ENCODE measurements at places on chromosomes 4 and X. TPM values are rescaled to one million over a fixed set of nuclear protein-coding genes. Genes with fewer than 3 reads are reported as not detected.
A peak's percentile ranks its signal among the peaks of the same experiment; 100 is the strongest.

DNA sequence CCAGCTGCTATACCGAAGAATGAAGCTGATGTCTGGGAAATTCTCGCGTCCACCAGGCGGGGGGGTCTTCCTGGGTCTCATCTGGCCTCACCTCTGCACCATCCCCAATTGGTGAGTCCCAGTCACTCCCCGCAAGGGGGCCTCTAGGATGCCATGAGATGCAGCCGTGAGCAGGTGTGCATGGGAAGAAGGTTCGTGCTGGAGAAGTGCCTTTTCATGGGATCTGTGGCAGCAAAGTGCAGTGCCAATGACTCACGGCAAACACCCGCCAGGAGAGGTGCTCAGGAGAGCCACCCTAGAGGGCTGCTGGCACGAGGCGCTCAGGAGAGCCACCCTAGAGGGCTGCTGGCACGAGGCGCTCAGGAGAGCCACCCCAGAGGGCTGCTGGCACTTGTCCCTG is 55.1 kb downstream of the CPZ start:
- peak; percentile 25 for DNase-seq

GRCh38 chr4:32858971-32859370 is 2138.8 kb downstream of the PCDH7 start:
- DNase-seq, result no peak

- DNase-seq, result no peak
Observed at GRCh38 chrX:32269866-32270265, 941.5 kb downstream of the DMD start.

DNA sequence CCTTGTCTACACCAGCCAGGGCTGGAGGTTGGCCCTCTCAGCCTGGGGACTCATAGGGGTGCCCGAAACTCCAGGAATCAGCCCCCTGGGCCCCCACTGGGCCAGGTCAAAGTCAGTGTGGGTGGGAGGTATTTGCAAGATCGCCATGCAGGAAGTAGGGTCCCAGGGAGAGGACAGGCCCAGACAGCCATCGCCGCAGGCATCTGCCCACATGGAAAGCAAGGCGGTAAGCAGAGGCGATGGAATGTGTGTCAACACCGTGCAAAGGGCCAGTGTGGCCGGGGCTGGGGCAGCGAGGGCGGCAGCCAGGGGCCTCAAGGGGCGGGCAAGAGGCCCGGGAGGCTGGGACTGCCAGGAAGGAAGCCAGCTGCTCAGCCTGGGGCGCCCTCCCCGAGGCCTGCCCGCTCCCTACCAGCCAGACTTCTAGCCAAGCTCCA is 19.3 kb upstream of the DUSP9 start:
- peak; percentile 69 for DNase-seq

- no peak for DNase-seq
Observed at GRCh38 chrX:102832661-102833060, 104.4 kb upstream of the RAB40AL start.

DNA sequence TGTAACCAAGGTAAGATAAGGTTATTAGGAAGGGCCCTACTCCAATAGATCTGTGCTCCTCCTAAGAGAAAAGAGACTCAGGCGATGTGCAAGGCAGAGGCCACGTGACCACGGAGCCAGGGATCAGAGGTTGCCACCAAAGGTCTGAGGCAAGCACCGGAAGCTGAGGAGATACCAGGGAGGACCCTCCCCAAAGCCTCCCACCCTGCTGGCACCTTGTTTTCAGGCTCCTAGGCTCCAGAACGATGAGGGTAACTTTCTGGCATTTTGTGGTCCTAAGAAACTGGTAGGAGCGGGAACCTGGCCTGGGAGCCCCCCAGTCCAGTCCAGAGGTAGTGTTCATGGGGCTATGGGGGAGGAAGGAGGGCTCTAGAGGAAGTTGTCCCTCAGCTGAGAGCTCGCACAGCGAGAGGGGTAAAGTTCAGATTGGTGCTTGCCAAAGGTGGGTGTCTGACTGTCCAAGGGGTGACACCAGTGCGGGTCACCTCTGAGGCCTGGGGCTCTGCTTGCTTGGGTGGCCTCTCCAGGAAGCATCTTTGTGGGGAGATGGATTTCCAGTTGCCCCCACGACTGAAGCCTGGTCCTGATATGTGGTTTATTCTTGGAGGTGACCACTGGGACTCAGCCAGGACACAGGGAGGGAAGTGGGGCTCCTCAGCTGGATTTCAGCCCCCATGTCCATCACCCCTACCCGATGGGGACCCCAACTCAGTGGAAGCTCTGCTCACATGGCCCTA is 7.5 kb upstream of the LETM1 start:
- DNase-seq, result no peak

GRCh38 chrX:13565511-13565910 is 3.9 kb upstream of the EGFL6 start:
- no peak for DNase-seq

DNA sequence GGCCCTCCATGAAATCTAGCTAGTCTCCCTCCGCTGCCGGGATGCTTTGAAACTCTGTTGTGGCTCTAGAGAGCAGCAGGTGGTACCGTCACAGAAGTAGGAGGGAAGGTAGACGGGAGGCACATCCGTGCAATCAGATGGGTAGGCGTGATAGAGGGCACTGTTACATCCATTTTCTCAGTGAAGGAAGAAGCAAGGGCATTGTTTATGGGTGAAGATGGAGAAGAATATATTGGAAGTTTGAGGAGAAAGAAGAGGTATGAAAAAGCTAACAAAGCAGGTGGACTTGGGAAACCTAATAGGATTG is 1.3 kb downstream of the ANAPC4 start:
- no peak for DNase-seq

DNA sequence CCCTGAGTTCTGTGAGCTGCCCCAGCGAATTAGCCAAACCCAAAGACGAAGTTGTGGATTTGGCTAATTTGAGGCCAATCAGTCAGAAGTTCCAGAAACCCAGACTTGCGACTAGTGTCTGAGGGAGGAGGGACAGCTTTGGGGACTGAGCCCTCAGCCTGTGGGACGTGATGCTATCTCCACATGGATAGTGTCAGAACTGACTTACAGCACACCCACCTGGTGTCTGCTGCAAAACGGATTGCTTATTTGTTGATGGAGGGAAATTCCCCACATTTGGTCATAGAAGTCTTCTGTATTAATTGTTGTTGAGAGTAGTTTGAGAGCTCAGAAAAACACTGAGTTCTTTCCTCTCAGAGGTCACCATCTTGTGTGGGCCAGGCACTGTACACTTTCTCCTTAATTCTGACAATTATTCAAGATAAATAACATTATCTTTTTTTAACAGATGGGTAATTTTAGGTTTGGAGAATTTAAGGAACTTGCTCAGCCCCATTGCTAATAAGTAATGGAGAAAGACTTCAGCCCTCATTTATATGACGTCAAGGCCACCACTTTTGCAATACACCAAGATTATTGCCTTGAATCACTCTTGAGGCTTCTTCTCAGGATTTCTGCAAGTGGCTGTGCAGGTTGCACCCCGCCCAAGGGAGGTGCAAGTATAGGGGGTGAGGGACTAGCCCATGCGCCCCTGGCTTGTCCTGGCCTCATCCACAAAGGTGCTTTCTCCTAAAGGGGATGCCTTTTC is 16.7 kb downstream of the CLRN2 start:
- no peak for DNase-seq

- no peak for DNase-seq
Observed at GRCh38 chr4:25892796-25893195, 21.2 kb upstream of the SMIM20 start.

DNA sequence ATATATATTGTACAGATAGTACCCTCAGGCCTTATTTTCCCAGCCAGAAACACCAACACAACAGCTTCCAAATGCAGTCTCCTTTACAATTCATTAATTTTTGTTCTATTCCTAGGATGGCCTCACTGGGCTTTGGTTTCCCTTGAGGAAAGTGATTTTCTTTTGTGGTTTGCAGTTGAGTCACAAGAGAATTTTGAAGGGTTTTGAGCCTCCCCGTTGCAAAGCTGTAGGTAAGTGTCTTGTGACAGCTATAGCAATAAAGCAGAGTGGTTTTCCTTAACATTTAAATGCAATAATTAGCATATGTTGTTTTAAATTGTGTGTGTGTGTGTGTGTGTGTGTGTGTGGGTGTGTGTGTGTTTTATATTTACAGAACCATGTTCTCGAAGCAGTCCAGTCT is 54.1 kb upstream of the WDR17 start:
- no peak for DNase-seq

DNA sequence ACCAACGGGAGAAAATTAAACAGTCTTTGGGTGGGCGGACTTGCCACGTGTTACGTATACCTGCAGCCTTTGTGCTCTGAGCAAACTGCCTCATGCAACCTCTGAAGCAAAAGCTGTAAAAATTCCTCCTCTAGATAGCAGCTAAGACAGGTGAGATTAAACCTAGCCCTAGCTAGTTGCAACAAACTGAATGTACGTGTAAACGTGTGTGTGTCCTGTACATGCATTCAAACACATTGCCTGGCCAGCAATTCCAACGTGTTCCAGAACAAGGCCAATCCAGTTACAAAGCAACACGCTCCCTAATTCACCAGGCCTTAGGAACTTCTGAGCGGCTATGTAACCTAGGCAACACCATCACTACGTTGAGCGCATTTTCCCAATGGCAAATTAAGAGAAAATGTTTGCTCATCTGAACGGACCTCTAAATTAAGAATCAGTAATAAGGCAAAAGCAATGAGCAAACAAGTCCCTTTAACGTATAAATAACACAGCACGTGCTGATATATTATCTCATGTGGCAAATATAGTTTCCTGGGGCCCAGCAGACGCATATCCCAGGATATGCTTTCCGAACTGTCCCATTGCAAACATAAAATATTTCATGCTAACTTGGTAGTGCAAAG is 792 bp downstream of the PPID start:
- DNase-seq, result no peak

FANCB gene
- total RNA-seq, result 1.7 TPM

ADGRG4 gene
- total RNA-seq, result 1.5 TPM

KIF4A gene
- total RNA-seq, result 0.66 TPM

OPHN1 gene
- 6.8 TPM for total RNA-seq

MGARP gene
- 2.2 TPM for total RNA-seq

OTUD6A gene
- total RNA-seq, result not detected

MAPK10 gene
- 40.0 TPM for total RNA-seq

SRPX gene
- 74.8 TPM for total RNA-seq

FRAS1 gene
- 1.4 TPM for total RNA-seq

ANK2 gene
- 117 TPM for total RNA-seq

NPFFR2 gene
- not detected for total RNA-seq

Data from aorta (tissue), 5 donors.